ENCODE measurements at places on chromosomes 5 and 9.

GRCh38 chr5:159442206-159442850, 112.0 kb upstream of the IL12B start:
- no peak for DNase-seq

DNA sequence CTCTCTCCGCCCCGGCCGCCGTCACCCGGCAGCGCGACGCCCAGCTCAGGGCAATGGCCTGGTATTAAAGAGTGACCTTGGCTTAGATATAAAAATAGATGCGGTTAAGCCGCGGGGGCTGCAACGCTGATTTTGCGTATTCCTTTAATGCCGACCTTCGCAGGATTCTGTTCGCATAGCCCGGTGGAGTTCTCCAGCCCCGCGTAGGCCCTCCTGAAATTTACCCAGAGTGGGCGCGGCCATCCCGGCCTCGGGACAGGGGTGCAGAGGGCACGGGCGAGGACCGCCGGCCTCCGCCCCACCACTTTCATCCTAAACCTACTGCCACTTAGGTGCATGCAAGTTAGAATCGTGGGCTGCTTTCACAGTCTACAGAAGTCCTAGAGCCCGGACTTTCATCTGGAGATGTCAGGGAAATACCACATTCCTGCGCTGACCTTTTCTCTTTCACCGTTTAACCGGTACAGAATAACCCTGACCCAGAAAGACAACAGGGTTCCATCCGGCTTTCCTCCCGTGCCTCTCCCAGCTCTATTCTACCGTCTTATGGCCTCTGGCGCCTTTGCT, 492 bp upstream of the FAM169A start:
- DNase-seq: no peak

GRCh38 chr5:147092044-147092443, 142.8 kb upstream of the STK32A start:
- DNase-seq: no peak

- DNase-seq: no peak
Measured at GRCh38 chr9:134128727-134129679, 6.9 kb upstream of the WDR5 start.

GRCh38 chr9:15389173-15389572, 33.5 kb upstream of the SNAPC3 start:
- DNase-seq: no peak

DNA sequence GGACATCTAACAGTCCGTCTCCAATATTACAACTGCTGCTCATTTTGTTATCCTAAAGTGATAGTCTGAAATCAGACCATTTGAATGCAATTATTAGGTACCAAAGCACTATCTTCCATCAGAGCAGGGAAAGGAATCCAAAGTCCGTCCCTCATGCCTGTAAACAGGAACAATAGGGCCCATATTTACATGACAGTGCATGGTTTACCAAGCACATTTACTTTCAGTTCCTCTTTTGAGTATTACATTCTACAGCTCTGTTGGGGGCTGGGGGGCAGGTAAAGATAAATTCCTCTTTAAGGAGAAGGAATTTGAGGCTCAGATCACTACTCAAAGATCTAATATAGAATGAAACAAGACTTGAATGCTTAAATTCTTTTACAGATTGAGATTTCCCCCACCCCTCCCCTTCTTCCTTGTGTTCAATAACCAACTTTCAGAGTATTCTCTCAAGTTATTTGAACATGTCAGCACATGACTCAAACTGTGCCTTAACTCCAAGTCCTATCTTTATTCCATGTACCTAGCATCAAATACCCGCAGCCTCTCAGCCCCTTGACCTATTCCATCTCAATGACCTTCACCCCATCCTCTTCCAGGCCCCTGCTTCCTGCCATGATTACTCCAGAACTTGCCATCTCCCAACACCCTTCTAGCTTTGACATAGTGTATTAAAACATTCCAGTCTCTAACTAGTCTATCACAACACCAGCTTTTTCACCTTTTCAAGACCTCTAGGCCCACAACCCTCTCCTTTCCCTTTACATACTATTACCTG, 71.0 kb downstream of the BRINP1 start:
- no peak for DNase-seq

DNA sequence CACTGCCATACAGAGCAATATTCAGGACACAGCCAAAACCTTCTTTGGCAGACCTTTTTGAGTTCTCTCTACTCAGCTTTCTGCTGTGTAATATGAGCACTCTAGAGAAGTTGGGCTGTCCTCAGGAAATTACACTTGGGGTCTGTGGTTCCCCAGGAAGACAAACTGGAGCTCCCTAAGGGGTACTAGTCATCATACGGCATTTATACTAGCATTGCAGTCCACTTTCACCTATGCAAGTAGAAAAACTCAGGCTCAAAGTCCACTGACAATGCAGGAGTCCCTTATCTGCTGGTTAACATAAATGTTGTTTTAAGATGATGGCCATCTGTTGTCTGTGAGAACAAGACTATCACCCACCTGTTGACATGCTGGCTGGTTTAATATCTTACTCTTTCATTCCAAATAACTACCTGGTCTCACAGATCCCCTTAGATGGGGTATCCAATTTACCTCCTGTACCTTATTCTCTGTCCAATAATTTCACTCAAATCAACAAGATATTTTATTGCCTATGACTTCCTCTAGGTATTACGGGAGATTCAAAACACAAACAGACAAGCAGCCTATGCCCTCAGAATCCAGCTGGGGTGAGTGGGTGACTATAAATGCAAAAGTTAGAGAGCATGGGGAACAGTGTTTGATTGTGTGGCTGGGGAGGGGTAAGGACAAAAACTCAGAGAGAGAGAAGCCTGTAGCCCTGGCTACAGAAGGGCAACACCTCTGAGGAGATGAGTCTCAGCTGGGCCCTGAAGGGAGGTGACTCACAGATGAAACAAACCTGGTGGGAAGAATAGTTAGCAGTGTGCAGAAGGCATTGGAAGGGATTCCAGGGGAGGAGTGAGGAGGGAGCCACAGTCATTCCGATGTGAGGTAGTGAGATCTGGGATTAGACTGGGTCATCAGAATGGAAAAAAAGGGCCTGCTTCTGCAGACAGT, 10.2 kb downstream of the DOCK8 start:
- DNase-seq: no peak

GRCh38 chr9:114286146-114286679, 36.7 kb upstream of the ORM1 start:
- no peak for DNase-seq

DNA sequence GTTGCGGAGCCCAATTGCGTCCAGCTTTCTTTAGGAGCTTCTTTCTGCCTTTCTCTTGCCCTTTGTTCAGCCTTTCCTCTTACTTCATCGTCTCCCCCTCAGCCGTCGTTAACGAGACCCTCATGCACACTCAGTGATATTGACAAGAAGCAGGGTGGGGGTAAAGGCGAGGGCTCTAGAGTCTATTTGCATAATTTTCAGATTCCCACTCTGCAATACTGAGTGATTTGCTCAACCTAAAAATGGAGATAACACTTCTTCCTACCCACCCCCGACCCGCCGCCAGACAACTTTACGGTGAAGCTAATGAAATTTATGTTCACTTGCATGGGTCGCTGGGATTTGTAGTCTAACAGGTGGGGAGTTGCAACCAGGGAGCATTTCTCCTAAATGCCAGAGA, 1.3 kb upstream of the TBC1D2 start:
- DNase-seq: no peak

GRCh38 chr9:16516891-16517290, 353.6 kb downstream of the BNC2 start:
- no peak for DNase-seq

- no peak for DNase-seq
Measured at GRCh38 chr5:158492136-158492535, 607.6 kb downstream of the EBF1 start.

GRCh38 chr5:79975422-79975821, 15.6 kb downstream of the MTX3 start:
- DNase-seq: no peak

DNA sequence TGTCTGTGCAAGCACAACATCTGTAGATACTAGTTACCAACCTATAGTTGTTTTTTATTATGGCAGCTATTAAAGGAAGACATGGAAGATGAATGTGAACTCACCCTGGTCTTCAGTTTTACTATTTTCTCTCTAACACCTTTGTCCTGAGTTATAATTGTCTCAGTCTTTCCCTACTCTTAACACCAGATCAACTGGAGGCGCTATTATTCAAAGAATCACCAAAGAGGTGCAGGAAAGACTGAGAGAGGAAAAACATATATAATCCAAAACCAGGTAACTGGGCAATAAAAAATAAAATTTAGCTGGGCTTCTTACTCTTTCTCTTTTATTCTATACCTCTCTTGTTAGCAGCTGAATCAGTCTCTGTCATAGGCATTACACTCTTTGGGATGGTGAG, 134.2 kb upstream of the C6 start:
- DNase-seq: no peak

- DNase-seq: no peak
Measured at GRCh38 chr9:116877072-116877471, 190.0 kb downstream of the TRIM32 start.

DNA sequence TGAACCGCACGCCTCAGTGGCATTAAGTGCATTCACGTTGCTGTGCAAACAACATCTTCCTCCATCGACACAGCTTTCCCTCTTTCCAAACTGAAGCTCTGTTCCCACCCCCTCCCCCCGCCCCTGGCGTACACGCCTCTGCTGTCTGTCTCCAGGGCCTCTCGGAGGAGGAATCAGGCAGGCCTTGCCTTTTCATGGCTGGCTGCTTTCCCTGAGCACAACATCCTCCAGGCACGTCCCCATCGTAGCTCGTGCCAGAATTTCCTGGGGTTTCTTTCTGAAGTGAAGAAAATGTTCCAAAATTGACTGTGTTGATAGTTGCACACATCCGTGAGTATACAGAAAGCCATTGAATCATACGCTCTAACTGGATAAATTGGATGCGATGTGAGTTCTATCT, 22.3 kb upstream of the TMEM250 start:
- DNase-seq: no peak

DNA sequence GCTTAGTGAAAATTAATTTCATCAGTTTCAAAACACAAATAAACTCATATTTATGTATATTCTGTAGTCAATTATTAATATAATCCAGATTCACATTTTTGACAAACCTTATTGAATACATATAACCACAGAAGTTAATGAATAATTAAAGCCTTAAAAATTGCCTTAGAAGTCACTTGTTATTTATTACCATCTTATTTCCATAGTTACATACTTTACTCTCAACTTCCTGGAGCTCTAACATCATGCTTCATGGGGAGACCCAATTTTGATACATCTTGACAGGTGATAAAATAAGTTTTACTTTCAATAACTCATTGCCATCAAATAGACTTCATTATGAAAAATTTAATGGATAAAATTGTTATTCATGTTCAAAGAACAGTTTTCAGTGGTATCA, 1038.7 kb downstream of the PTPRD start:
- no peak for DNase-seq

GRCh38 chr5:126562823-126563222, 32.2 kb downstream of the ALDH7A1 start:
- no peak for DNase-seq

DNA sequence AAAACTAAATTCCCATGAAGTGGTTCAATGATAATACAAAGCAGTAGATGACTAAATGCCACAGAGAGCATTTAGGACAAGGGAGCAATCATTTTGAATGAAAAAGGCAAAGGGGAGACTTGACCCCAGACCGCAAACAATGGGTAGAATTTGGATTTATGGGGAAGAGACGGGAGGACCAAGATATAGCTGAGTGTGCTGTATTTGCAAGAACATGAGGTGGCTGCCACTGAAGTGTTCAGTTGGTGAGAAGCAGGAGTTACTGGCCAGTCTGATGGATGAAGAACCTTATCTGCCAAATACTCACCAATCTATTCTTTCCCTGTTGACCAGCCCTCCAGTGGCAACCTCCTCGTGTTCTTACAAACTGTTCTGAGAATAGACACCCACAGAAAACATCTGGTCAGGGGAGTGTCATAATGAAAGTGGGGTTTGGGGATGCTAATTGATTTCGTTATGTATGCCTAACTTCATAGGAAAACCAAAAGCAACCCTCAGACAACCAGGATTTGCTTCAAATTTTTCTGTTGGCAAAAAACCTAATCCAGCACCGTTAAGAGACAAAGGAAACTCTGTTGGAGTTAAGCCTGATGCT, 19.8 kb downstream of the TDRD7 start:
- DNase-seq: no peak

DNA sequence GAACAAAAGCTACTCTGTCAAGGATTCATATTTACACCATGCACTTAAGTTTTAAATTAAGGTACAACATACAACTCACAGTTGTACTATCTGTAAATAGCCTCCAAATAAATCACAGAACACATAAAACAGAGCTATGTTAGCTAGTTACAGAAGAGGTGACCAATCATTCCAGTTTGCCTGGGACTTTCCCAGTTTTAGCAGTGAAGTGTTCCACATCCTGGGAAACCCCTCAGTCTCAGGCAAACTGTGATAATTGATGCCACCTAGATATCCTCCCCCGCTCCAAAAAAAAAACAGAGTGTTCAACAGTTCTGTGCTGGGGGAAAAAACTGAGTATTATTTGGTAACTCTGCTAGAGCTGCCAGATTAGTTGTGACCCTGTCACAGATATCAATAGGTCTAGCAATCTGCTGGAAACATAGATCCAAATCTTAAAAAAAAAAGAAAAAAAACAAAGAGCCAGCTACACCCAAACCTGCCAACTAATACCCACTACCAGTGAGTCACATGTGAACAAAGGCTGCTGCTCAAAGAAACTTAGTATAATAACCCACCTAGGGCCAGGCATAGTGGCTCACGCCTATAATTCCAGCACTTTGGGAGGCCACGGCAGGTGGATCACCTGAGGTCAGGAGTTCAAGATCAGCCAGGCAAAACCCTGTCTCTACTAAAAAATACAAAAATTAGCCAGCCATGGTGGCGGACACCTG, 5.7 kb downstream of the TBCA start:
- no peak for DNase-seq

- no peak for DNase-seq
Measured at GRCh38 chr5:129001841-129002526, 36.7 kb downstream of the SLC27A6 start.

- DNase-seq: no peak
Measured at GRCh38 chr9:89594811-89595550, 9.8 kb upstream of the GADD45G start.

DNA sequence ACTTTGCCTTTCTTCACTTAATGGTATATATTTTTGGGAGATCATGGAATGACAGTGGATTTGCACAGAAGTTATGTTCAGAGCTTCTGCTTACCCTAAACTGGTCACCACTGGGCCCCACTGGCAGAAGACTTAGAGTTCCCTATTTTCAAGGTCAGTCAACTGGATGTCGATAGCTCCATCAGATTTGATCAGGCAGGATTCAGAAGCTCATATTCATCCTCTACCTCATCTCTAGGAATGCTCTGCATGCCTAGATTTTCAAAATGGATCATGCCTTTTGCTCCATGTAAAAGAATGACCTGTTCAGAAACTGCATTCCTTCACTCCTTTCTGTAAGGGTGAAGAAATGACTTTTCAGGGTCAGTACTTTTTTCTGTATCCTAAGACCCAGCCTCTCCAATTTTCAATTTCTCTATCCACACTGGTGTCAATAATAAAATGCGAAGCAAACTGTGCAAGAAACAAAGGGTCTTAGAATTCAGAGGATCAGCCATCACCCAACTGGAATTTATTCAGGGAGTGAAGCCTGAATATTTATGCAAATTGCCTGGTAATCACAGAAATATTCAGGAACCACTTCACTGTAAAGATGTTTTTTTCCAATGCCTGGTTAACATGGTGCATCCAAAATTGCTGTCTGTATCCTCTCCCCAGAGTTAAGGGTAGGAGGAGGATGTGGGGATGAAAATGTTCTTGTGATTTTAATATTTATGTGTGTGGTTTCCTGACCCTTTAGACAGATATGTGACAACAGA, 125.4 kb downstream of the DOCK2 start:
- no peak for DNase-seq

Data from stimulated activated CD8-positive, alpha-beta memory T cell treated with anti-CD3 and anti-CD28 coated beads, Interleukin-7, amount 100 ng/mL, for 48 hours (primary cell).